ENCODE measurements at places on chromosomes 12 and 14. TPM values are rescaled to one million over a fixed set of nuclear protein-coding genes. Genes with fewer than 3 reads are reported as not detected.
A peak's percentile ranks its signal among the peaks of the same experiment; 100 is the strongest.

- peak; percentile 64 for DNase-seq
Measured at GRCh38 chr14:106556665-106557289, 1030.4 kb downstream of the TMEM121 start.

- no peak for DNase-seq
Measured at GRCh38 chr12:1616233-1617066, 12.6 kb upstream of the WNT5B start.

GRCh38 chr14:91332986-91333649 lies 84.5 kb downstream of the CCDC88C start:
- no peak for DNase-seq

DNA sequence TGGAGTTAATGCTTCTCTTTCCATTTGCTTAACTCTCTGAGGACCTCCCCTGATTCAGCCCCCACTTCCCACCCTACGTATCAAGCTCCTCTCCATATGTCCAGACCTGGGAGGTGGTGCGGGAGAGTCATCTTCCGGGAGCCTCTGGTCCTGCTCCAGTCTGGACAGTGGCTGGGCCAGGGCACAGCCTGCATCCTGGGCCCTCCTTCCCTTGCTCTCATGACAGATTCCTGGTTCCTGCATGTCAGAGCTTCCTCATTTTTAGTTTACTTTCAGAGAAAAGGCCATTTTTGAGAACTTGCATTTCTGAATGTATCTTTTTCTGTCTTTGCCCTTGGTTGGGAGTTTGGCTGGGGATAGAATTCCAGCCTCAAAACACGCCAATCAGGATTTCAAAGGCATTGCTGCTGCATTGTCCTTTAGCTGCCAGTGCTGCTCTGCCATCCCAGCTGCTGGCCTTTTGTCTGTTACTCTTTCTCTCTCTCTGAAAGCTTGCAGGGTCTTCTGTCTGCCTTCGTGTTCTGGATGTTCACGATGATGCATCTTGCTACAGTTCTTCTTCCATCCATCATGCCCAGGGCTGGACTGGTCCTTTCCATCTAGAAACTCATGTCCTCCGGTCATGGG lies 54.7 kb downstream of the SLC6A12 start:
- DNase-seq: no peak

DNA sequence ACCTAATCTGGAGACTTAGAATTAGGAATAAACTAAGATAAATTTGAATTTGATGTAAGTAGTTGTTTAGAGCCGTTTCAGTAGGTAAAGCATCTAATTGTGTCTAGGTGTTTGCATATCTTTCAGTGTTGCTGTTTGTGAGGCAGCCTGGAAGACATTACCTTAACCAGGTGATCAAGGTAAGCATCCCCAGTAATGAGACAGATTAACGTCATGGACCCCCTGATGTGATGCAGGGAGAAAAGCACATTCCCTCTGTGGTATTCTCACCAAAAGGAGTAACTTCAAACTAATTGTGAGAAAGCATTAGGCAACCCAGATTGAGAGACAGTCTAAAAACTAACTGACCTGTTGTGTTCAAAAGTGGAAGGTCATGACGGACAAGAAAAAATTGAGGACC lies 251.6 kb downstream of the NUAK1 start:
- DNase-seq: no peak

- DNase-seq: no peak
Measured at GRCh38 chr14:104919993-104920315, 4.7 kb upstream of the PLD4 start.

- DNase-seq: no peak
Measured at GRCh38 chr12:66119870-66120241, 10.7 kb downstream of the LLPH start.

DNA sequence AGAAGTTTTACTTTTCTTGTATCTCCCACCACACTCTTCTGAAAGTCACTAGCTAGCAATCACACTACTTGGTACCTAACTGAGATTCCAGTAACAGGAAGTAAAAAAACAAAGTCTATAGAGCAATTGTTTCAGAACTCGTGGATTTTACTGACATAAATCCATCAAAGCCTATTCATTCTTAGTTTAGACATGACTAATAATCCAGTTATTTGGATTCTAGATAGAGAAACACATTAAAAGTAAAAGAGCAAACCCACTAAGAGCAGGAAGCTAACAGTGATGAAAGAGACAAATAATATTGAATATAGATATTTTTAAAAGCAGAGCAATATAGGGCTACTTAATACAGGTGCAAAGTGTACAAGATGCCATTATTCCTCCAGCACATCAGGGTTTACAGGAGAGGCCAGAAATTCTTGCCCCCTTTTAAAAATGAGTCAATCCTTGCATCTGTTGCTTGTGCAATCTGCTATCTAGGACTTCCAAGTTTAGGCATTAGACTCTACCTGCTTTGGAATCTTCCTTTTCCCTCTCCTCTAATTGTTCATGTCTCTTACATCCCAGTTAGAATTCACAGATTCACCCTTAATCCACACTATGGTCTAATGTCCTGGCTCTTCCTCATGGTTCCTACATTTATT lies 6.0 kb downstream of the HEATR5A start:
- no peak for DNase-seq

DNA sequence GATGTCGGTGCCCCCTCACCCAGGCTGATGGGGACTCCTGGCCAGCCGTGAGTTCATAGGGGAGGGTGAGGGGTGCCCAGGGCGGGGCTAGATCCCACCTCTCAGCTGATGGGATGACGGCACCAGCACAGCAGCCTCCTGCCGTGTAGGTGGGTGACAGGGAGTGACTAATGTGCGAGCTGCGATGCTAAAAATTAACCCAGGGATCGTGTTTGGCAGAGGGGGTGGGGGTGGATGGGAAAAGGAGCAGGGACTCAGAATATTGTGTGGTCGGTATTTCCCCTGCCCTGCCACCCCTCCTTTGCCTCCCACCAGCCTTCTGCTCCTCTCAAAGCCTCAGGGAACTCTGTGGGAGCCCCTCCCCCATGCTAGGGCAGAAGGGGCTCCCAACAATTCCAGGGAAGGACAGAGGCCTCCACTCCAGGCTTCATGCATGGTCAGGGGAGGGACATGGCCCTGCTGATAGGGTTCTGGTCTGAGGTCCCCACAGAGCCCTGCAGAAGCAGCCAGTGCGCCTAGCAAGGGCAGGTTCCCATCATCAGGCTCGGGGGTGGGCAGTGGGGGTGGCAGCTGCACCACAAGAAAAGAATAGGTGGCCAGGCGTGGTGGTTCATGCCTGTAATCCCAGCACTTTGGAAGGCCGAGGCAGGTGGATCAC lies 12.5 kb downstream of the TAMALIN start:
- DNase-seq: no peak

GRCh38 chr14:26963711-26964110 lies 365.9 kb upstream of the NOVA1 start:
- DNase-seq: no peak

DNA sequence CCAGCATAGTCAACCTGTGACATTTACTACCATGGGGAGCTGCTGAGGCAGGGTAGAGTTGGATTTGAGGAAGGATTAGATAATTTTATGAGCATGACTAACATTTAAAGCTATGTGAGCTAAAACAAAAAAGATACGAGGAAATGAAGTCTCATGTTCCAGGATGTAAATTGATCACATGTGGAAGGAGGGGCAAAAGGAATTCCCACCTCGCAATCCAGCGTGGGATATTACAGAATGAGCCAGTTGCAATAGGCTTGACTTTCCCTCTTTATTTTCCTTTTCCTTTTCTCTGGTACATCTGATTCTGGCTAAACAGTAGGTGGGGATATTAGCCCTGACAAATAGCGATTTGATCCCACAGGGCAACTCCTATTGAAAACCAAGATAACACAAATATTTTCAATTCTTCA lies 214.9 kb upstream of the HMGA2 start:
- no peak for DNase-seq

POTEM gene
- not detected for total RNA-seq

KLRF1 gene
- total RNA-seq: 0.31 TPM

CARMIL3 gene
- 0.08 TPM for total RNA-seq
